RCC 7860 (cell line): ENCODE measurements at places on chromosomes 4 and X.

DNA sequence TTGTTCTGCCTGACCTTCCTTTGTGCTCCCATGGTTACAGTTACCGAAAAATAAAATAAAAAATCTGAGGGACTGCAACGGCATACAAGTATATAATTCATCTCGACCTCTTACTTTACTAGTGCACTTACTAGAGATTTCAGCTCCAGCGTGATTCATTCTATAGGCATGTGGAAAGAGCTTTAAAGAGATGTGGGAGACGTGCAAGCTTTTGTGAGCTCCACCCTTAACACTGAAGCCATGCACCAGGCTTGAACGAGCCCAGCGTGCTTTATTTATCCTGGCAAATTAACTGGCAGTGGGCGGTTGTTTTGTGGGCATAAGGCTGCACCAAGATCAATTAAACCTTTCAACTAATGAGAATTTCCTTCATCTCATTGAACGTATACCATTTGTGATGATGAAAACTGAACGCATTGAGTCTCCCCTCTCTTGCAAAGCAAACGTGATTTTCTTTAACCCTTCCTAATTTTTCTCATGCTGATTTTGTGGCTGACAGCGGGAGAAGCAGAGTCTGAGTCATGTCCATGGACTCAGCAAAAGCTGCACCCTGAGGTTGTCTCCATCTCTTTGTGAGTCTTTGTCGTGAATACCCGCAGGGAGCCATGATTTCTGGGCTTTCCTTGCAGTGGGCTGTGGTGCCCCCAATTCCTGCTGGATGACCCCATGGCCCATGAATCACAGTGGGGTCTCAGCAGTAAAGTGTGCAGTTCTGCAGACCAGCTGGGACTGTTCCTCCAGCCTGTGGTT lies 60.1 kb downstream of the MXRA5 start:
- DNase-seq = peak; percentile 81

DNA sequence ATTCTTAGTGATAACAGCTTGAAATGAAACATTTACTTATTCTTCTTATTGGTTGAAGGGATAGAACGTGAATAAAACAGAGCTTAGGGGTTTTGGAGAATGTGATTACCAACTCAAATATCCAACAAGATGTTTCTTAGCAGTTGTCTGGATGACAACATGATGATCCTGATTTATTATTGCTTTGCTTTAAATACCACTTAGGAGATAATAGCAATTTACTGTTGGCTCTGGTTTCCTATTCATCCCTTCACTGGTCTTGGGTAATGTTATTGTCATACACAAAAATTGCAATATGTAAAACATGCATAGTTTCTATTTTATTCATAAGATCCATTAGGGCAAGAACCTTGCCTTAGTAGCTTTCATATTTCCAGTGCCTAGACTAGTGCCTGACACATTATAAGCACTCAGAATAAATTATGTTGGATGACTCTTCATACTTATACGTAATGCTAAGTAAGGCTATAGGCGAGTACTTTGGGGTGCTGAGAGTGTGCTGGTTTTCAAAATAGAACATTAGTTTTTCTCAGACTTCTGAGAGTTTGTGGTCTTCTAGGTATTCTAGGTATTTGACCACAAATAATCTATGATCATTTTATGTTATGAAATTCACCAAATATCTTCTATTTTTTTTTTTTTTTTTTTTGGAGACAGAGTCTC lies 58.6 kb upstream of the PGRMC2 start:
- no peak for DNase-seq

GRCh38 chr4:26212528-26212927 lies 108.3 kb upstream of the RBPJ start:
- no peak for DNase-seq

DNA sequence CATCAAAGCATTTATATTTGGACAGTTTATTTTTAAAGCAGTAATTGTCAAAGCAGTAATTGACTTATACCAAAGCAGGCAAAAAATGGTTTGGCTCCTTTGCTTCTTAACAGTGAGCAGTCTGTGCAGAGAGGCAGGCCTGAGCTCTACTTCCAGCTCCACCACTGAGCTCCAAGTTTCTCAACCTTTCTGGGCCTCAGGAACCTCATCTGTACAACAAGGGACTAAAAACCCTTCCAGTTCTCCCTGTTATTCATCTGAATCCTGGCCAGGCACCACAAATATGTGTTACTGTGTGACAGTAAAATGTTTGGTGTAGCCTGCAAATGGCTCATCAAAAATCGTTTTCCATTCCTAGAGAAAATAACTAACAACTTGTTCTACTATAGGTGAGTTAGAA lies 88.7 kb upstream of the TTC29 start:
- DNase-seq = no peak

DNA sequence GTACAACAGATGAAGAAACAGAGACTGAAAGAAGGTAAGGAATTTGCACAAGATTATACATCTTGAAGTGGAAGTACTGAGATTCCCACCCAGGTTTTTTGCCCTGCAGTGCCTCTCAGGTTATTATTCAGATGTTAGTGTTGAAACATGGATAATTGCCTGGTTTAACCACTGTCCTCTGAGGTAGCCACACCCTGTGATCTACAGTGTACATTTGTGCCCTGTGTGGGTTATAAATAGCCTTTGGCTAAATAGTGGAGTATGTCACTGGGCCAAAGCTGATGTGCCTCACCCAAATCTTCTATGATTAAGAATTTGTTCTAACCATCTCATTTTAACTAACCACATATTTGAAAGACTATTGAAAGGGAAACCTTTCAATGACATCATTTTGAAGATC lies 5.4 kb upstream of the ASB5 start:
- peak; percentile 37 for DNase-seq

- DNase-seq = peak; percentile 65
Observed at GRCh38 chrX:15946783-15947580, 92.4 kb upstream of the AP1S2 start.

DNA sequence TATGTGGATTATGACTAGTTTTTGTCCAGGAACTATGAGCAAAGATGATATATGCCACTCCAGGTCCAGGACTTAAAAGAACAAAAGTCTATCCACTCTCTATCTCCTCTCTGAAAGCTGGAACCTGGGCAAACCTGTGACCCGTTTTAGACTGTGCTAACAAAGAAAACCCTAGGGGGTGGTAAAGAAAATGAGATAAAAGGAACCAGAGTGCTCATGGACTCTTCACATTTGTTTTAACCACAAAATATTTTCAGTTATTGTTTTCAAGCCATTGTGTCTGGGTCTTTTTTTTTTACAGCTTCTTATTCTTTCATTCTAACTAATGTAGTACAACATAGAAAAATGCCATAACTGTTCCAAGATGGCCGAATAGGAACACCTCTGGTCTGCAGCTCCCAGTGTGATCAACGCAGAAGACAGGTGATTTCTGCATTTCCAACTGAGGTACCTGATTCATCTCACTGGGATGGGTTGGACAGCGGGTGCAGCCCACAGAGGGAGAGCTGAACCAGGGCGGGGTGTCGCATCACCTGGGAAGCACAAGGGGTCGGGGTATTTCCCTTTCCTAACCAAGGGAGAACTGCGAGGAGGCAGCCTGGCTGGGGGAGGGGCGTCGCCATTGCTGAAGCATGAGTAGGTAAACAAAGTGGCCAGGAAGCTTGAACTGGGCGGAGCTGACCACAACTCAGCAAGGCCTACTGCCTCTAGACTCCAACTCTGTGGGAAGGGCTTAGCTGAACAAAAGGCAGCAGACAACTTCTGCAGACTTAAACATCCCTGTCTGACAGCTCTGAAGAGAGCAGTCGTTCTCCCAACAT lies 45.1 kb downstream of the CHM start:
- DNase-seq = peak; percentile 34

- no peak for DNase-seq
Observed at GRCh38 chr4:28973587-28974350, 1746.4 kb upstream of the PCDH7 start.

DNA sequence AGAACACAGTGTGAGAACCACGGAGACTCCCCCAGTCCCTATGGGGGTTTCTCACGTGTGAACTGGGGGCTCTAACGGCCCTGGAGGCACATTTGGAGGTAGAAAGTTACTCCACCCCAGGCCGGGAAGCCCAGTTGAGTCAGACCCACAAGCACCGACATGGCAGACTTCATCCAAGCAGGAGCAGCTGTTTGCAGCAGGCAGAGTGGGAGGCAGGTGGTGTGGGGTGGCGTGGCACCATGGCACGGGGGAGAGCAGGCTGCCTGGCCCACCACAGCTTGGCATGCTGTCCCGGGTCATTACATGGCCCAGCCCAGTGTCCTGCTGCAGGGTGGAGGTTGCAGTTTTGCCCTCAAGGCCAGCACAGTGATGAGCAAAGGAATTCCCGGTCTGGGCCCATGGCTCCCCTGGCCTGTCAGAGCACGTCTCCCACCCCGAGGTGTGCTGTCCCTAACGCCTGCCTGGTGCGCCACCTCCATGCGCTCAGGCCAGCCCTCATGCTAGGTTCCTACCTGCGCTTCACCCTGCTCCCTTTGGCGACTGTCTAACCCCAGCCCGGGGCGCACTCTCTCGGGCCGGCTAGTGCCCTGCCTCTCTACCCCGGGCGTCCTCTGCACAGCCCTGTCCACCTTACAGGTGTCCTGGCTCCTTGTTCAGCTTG lies 90.6 kb upstream of the AFAP1 start:
- DNase-seq = no peak

- DNase-seq = no peak
Observed at GRCh38 chr4:8085491-8086117, 73.0 kb downstream of the ABLIM2 start.

- DNase-seq = no peak
Observed at GRCh38 chr4:82644734-82645126, 82.9 kb upstream of the TMEM150C start.

DNA sequence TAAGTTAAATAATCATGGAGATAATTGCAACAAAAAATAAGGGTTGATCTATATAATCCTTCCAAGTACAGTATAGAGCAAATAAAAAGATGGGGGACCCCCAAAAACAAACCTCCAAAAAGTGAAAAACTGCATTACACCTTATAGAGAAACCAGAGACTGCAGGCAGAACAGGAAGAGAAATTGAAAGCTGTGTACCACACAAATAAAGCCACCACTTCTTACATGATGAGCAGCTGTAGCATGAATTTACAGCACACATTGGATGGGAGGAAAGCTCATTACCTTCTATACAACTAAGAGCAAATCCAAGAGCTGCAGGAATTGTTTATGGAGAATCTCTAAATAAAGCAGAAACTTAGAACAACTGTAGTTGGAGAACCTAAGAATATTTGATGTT lies 152.4 kb upstream of the PDE5A start:
- no peak for DNase-seq

GRCh38 chr4:74084984-74085383 lies 14.0 kb downstream of the CXCL2 start:
- no peak for DNase-seq

DNA sequence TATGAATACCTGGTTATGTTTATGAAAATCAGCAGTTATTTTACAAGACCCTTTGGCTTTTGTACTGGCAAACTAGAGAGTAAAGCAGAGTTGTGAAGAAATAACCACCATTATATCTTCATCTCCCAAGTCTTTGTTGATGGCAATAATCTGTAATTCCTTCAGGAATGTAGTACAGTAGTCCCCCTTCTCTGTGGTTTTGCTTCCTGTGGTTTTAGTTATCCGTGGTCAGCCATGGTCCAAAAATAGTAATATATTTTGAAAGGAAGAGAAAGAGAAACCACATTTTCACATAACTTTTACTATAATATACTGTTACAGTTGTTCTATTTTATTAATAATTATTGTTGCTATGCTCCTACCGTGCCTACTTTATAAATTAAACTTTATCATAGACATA lies 27.8 kb downstream of the BANK1 start:
- peak; percentile 30 for DNase-seq

- no peak for DNase-seq
Observed at GRCh38 chr4:93771640-93772411, 56.7 kb upstream of the ATOH1 start.

DNA sequence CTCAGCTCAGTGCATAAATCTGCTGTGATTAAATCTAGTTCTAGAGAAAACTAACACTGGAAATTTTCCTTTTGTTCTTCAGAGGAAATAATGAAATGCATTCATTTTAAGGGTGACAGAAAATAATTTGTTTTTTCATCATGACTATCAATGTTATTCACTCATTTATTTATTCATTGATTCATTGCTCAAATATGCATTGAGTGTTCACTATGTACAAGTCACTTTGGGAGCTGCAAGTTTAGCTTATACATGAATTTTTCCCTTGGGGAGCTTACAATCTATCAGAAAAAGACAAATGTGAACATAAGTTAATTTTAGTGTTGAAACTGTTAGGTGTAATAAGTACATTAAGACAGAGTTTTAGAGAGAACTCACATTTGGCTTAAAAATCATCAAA lies 897.8 kb downstream of the CENPC start:
- DNase-seq = no peak

DNA sequence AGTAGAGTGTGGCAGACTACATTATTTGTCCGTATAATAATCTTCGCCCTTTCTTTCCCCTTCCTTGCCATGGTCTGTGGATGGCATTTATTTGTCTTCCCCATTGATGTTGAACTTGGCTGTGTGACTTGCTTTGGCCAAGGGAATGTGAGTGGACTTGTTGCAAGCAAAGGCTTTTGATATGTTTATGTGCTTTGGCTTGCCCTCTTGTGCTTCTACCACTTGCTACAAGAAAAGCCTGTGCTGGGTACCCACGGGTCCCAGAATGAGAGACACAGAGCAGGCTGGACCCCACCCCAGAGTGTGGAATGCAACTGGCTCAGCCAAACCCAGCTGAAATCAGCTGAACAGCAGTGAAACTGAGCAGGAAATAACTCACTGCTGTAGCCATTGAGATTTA lies 63.0 kb downstream of the FAM184B start:
- no peak for DNase-seq

- no peak for DNase-seq
Observed at GRCh38 chr4:144575181-144575580, 70.8 kb upstream of the HHIP start.

- no peak for DNase-seq
Observed at GRCh38 chrX:153778684-153779101, 2.1 kb upstream of the SRPK3 start.

GRCh38 chr4:113397114-113397701 lies 347.8 kb downstream of the ANK2 start:
- no peak for DNase-seq
